ENCODE measurements at places on chromosomes 13 and 19.

DNA sequence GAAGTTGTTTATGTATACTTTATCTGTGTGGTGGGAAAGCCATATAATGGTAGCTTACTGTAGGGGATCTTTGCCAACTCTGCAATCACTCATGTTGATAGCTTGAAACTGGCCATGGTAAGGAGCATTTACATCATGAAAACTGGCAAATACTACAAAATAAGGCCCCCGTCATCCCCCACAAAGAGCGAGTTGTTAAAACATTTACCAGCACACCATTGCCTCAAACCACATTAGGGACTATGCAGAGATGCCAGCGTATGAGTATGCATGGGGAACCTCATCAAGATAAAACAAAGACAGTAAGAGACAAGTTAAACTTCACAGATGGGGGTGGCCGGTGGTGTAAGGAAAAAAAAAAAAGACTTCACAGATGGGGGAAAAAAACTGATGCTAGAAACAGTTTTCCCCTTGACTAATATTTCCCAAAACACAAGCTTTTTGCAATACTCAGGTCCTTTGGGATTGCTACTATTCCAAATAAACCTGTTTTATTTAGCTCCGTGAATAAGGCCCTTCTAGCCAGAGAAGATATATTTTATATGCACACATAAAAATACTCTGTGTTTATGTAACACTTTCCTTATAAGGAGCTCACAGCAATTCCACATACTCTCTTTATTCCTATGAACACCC lies 70.6 kb upstream of the SERP2 start:
- DNase-seq: no peak

GRCh38 chr19:57068921-57069697 lies 50.7 kb upstream of the USP29 start:
- peak; percentile 45 for DNase-seq

GRCh38 chr13:20924758-20925394 lies 22.3 kb upstream of the XPO4 start:
- peak; percentile 73 for DNase-seq

GRCh38 chr19:6590258-6590826 lies 608 bp downstream of the CD70 start:
- DNase-seq: no peak

GRCh38 chr13:87677496-87678371 lies 6.6 kb downstream of the SLITRK5 start:
- DNase-seq: no peak

DNA sequence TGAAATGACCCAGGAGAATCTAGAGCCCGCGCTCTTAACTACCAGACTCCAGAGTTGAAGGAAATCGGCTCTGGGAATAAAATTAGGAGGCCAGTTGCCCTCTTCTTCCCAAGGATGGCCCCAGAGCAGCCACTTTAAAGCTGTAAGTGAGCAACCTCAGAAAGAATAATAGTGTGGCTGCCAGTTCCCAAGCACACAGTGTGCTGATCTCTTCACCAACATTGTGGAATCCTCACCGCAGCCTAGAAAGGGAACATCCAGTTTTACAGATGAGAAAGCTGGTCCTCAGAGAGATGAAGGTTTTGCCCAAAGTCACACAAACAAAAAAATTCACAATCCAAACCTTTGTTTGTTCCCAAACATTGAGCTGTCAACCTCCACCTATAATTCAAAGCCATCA lies 39.6 kb downstream of the HSPH1 start:
- no peak for DNase-seq

- peak; percentile 46 for DNase-seq
Observed at GRCh38 chr13:48318821-48319511, 15.4 kb downstream of the RB1 start.

- DNase-seq: no peak
Observed at GRCh38 chr13:94209117-94209516, 270.4 kb downstream of the DCT start.

GRCh38 chr13:90253806-90254205 lies 1093.7 kb upstream of the MIR17HG start:
- no peak for DNase-seq

DNA sequence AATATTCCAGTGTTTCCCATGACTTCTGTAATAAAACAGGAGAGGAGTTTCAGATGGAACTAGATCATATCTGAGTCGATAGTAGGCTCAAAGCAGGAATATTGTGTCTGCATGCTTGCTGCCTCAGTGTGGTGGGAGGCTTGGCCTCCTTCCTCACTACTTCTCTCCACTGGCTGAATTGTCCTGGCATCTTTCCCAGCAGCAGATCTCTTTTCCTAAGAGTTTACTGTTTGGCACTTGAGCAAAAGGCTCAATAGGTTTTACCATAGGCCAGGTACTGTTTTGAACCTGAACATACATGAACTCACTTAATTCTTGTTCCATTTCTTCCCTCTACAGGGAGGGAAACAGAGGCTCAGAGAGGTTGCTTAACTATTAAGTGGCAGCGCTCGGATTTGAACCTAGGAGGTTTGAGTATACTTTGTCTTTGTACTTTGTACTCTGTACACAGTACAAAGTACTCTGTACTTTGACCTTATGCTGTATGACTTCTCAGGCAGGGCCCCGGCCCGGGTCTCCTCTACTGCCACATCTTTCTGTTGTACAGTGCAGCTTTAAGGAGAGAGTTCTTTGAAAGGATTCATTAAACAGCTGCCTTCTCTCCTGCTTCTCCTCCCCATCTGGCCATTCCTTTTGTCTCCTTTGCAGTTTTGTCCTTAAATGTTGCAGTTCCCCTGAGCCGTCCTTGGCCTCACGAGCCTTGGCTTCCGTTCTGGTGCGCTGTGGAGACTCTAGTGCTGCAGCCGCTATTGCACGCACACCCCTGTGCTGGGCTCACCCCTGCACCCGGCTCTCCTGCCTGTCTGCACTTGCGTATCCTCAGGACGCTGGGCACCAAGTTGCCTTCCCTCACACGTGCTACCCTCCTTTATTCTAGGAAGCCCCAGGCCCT lies 8.1 kb downstream of the B3GLCT start:
- DNase-seq: peak; percentile 78

DNA sequence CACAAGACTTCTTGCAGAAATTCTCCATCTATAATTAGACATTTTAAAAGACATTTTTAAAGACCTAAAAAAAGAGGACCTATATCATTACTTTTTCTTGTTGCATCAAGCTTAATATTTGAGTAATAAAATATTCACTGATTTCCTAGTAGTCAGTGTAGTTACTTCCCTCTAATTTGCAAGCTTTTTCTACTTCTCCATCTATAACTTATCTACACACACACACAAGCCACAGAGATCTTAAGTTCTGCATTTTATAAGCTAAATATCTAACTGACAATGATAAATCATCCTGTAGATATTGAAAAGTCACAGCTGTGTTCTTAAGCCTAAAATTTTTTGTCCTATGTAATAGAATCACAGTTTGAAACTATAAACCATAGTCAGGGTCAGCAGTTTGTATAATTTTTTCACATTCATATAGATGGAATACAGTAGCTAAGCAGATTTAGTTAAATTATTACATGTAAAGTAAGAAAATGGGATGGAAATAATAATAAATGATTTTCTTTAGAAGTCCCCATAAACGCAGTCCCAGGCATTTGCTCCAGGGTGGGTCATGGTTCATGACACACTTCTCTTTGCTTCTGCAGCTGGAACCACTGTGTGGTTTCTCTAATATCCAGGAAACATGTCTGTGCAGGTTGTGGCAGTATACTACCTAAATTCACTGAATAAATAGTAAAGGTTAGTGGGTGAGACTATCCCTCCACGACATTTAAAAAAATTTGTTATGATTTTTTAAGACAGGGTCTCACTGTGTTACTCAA lies 60.2 kb downstream of the ESD start:
- DNase-seq: no peak

DNA sequence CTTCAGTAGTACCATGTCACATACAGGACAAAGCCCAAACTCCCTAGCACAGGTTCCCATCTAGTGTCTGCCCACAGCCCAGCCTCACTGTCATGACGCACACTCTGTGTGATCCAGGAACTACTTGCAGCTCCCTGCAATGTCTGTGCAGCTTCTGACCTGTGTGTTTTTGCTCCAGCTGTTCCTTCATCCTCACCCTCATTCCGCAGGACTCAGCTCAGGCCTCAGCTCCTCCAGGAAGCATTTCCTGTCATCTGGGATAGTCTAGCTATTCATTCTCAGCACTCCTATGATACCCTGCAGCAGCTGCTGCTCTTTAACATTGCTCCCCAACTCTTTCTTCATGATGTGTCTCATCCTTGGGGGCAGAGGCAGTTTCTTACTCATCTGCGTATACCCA lies 56.1 kb downstream of the ENOX1 start:
- no peak for DNase-seq

DNA sequence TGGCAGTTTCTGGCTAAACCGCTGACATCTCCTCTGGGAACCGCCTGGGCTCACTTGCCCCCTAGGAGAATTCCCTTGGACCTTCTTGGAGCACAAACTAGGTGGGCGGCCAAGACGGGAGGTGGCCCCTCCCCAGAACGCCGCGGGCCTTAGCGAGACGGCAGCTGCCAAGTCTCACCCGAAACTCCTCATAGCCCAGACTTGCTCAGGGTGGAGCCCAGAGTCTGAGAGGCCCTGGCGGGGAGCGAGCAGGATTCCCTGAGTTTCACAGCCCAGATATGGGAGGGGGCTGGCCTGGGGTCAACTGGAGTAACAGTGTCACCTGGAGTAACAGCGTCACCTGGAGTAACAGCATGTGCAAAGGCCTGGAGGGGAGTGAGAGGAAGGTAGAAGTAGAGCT lies 10.1 kb downstream of the TINCR start:
- DNase-seq: no peak

DNA sequence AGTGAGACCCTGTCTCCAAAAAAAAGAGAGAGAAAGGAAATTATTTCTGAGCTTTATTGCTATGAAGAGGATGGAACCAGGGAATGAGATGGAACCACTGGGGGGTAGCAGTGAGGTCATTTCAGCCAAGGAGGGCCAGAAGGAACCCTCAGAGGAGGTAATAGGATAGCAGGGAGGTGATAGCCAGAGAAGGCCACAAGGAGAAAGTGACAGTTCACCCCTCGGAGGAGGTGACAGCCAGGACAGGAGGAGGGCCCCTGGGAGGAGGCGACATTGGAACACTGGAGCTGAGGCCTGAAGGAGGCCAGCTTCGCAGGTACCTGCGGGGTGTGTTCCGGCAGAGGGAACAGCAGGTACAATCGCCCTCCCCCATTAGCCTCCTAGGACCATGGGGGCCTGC lies 675 bp upstream of the PGPEP1 start:
- DNase-seq: no peak

GRCh38 chr13:96925916-96926628 lies 68.2 kb downstream of the OXGR1 start:
- DNase-seq: no peak

DNA sequence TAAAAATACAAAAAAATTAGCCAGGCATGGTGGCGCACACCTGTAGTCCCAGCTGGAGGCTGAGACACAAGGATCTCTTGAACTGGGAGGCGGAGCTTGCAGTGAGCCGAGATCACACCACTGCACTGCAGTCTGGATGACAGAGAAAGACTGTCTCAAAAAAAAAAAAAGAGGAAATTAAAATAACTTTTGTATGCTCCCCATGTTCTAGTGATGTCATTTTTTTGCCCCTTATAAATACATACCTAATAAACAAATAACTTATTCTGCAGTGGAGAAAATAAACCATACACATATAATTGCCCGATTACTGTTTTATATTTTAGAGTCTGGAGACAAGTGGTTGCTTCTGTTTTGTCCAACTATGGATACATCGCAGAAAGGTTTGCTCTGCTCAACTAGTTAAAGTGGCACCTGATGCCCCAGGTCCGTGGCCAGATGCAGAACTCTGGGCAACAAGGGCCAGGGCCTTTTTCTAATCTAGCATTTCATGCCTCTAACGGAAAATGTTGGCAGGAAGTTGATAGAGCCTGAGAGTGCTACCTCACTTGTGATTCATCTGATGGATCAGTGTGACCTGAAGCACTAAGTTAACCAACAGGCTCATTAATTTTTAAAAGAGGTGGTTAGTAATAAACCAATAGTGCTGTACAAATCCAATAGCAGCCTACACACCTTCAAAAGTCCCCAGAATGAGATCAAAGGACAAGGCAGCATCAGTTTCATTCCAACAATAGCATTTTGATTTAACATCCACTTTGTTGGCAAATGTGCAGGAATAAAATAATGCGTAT lies 18.8 kb downstream of the UBE2L5 start:
- no peak for DNase-seq

- peak; percentile 74 for DNase-seq
Observed at GRCh38 chr13:112767506-112768471, 78.0 kb downstream of the ATP11A start.

GRCh38 chr19:16970821-16971220 lies 55.8 kb downstream of the CPAMD8 start:
- no peak for DNase-seq

DNA sequence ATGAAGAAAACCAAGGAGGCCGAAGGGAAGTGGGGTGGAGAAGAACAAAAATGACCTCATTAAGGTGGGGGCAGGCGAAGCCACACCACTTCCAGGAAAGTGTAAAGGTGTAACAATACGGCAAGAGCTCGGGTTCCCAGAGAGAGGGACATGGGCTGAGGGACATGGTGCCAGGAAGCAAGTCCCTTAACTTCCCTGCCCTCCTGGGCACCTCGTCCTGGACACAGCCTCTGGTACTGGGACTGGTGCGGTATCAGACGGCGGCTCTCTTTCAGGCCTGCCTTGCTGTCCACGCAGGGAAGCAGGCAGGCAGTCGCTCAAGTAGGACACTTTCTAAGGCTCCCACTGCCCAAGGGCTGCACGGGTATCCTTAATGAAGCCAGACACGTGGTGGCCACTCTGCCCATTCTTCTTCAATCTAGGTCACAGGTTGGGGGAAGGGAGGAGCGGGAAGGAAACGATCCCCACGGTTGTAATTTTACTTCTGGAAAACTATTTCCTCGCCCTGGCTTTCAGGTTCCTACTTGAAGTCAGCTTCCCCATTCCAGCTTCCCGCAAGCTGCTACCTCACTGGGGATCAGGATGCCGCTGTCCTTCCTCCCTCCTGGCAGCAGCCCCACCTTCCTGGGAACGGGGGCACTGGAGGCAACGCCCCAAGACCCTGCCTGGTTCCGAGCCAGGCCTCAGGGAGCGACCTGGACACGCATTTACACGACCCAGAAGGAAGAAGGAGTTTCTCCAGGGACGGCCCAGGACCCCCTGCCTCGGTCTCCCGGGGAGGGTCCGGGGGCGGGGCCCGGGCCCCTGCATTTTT lies 1.2 kb downstream of the AP3D1 start:
- DNase-seq: no peak

DNA sequence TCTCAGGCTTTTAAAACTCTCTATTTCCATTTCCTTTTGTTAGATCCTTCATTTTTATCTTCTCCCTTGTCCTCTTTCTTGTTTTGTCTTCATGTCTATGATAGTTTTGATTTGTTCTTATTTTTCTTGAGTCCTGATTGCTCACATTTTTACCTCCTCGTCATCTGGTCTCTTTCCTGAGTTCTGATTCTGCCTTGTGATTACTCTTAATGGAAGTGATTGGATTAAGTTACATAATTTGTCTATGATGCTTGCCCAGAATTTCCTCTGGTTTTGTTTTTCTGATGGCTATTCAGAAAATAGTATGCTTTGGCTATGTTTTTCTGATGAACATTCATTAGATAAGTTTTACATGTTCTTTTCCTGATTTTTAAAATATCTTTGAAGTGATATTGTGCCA lies 102.6 kb downstream of the DNAJC3 start:
- DNase-seq: no peak
